ENCODE measurements at places on chromosomes 16 and 17.

GRCh38 chr16:79201436-79201835, 399.1 kb downstream of the MAF start:
- DNase-seq, result no peak

DNA sequence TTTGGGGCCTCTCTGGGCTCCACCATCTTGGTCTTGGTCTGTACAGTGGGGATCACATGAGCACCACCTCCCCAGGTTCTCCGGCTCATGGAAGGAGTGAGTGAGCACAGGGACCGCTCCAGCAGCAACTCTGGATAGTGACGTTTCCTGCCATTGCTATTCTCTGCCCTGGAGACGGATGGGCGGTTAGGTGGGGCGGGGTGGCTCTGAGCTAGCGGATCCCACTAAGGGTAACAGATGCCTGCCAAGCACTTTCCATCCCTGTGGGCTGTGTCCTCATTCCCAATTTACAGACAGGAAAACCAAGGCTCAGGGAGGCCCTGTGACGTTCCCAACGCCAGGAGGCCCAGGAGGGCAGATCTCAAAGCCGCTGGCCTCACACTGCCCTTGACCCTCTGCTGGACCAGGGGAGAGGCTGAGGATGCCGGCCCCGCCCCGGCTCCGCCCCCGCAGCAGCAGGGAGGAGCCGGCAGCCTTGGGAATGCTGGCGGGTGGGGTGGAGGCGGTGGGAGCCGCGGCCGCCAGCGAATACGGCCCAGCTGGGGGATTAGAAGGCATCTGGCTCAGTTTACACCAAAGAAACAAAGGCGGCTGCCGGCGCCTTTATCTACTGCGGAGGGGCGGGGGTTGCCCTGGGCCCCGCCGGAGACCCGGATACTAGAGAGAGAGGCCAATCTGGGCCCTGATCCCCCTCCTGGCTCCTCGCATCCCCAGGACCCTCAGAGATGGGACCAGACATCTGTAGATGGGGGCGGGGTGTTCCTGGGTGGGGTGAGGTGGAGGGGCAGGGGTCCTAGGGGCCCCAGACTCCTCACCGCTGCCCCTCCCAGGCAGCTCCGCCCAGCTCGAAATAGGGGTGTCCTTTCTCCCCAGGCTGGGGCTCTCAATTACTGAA, 122.3 kb upstream of the CIBAR2 start:
- peak; percentile 56 for DNase-seq

GRCh38 chr16:89721546-89722391, 432 bp downstream of the ZNF276 start:
- peak; percentile 89 for DNase-seq

DNA sequence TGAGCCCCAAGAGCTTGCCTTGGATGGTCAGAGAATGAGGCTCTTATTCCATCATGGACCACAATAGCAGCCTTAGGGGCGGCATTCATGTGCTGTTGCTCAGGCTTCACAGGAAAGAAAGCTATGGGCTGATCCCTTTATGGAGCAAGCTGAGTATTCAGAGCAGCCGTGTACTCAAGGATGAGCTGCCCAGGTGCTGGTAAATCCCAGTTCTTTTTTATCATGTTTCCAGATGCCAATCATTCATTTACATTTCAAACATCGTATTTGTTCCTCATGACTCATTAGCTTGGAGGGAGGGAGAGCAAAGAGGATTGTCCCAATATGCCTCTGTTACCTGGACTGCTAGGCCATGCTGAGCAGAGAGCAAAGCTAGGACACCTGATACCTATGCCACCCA, 475.7 kb downstream of the SHISA9 start:
- no peak for DNase-seq

DNA sequence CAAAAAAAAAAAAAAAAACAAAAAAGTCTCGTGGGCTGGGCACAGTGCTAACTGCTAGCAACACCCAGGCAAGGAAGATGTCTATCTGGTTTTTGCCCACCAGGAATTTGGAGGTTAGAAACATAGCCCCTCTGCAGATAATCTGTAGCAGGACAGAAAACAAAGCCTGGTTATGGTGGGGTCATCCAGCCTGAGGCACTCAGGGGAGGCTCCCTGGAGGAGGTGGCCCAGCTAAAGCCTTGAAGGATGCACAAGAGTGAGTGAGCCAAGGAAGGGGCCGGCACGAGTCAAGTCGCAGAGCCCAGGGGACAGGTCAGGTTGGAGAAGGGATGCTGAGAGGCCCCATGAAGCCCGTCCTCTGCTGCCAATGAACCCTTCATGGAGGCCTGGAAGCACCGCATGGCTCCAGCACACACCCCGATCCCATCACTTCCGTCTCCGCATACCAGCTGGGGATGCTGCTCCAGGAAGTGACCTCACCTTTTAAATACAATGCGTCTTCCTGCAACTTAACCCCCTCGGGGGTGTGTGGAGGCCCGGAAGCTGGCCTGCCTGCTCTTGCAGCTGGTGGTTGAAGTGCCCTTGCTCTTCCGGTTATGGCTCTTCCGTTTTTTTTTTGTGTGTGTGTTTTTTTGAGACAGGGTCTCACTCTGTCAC, 86.5 kb downstream of the ENGASE start:
- no peak for DNase-seq

- no peak for DNase-seq
Observed at GRCh38 chr17:31475378-31476162, 84.1 kb downstream of the RAB11FIP4 start.

DNA sequence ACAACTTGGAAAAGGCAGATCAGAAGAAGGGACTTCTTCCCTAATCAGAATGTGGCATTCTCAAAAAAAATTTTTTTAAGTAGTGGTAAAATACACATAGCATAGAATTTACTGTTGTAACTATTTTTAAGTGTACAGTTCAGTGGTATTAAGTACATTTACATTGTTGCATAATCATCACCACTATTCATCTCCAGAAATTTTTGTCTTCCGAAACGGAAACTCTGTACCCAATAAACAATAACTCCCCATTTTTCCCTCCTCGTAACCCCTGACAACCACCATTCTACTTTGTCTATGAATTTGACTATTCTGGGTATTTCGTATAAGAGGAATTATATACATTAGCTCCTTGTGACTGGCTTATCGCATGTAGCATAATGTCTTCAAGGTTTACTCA, 18.9 kb downstream of the METTL9 start:
- no peak for DNase-seq

DNA sequence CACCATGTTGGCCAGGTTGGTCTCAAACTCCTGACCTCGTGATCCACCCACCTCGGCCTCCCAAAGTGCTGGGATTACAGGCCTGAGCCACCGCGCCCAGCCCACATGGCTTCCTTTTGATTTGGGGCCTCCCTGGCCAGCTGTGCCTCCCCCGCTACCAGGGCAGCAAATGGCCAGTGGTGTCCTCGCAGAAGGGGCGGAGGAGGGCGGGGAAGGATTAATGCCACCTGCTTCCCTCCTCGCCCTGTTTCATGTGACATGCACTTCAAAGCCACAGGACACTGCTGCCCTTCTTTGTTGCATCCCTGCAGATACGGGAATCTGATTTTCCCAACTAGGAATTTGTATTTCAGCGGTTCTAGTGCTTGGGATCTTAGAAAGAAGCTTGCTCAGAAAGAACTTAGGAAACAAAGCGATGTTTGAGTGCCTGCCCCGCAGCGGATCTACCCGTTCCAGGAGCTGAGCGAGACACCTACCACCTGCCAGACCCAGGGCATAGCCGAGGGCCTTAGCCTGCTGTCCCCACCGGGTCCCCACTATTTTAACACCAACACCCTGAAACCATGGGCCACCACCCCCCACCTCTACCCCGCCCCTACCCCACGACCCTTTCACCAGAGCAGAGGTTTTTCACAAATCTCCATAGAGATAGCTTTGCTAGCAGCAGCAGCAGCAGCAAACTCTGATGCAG, 37.7 kb upstream of the CCDC182 start:
- no peak for DNase-seq

- no peak for DNase-seq
Observed at GRCh38 chr16:47728205-47728604, 267.1 kb downstream of the PHKB start.

GRCh38 chr16:49886554-49887094, 30.7 kb upstream of the ZNF423 start:
- DNase-seq, result no peak

DNA sequence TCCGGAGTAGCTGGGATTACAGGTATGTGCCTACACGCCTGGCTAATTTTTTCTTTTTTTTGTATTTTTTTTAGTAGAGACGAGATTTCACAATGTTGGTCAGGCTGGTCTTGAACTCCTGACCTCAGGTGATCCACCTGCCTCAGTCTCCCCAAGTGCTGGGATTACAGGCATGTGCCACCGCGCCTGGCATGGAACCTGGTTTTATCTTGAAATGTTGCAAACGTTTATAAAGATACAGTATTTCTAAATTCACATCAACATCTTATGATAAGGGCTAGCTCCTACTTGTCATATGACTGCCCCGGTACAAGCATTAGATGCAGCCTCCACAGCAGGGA, 1.5 kb upstream of the IST1 start:
- no peak for DNase-seq

GRCh38 chr17:83069931-83070742, 9.3 kb upstream of the METRNL start:
- DNase-seq, result peak; percentile 44

- DNase-seq, result no peak
Observed at GRCh38 chr17:75468291-75468754, 11.9 kb downstream of the TMEM94 start.

GRCh38 chr17:78970834-78971755, 8.6 kb downstream of the LGALS3BP start:
- DNase-seq, result peak; percentile 87

- DNase-seq, result no peak
Observed at GRCh38 chr17:56300144-56300543, 146.9 kb downstream of the ANKFN1 start.

- peak; percentile 54 for DNase-seq
Observed at GRCh38 chr17:50169121-50169764, 3.4 kb downstream of the SGCA start.

DNA sequence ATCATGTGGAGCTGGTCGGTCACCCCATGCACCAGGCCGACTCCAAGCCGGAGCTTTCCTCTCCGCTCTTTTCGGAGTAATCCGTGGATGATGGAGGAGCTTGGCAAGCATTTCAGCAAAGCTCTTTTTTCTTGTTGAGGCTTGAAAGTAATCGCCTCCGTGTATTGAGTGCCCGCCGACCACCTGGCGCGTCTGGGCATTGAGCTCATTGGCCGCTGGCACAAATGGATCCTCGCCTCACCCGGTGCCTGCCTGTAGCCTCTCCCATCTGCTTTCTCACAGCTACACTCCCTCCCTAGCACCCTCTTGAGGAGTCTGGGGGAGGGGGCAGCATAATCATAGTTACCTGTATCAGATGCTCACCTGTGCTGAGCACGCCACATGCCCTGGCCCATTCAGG, 148.9 kb downstream of the CMIP start:
- DNase-seq, result no peak

DNA sequence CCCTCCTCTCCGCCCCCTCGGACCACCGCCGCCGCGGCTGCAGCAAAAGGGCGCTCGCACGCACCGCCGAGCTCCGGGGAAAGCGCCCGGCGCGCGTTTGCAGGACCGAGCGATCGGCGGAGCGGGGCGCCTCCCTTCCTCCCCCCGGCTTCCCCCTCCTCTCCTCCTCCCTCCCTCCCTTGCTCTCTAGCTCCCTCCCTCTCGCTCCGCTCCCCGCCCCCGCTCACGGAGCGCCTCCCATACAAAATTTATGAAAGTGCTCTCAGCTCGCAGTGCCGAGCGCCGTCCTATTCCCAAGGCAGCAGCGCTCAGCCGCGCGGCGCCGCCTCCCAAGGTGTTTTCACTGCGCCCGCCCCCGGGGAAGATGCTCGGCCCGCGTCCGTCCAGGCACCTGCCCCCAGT, at the start of gene RTN4RL1:
Gene RTN4RL1, minus strand, starts transcription at position 115 of the 402 bp plus-strand sequence. CDS start 469 bp downstream, outside the sequence.
- DNase-seq, result peak; percentile 84
